ENCODE measurements at places on chromosomes 4 and X. TPM values are rescaled to one million over a fixed set of nuclear protein-coding genes. Genes with fewer than 3 reads are reported as not detected.

STPG2 gene
- total RNA-seq: not detected

- no peak for DNase-seq
These were observed 354 bp upstream of the TEC start for GRCh38 chr4:48269861-48270522.

GRCh38 chrX:97835969-97836368 lies 952.3 kb downstream of the RPA4 start:
- DNase-seq: no peak

GRCh38 chrX:150577174-150577573 lies 8.8 kb downstream of the MTM1 start:
- DNase-seq: no peak

- DNase-seq: no peak
These were observed 98.2 kb upstream of the PGRMC2 start for GRCh38 chr4:128385683-128386304.

DNA sequence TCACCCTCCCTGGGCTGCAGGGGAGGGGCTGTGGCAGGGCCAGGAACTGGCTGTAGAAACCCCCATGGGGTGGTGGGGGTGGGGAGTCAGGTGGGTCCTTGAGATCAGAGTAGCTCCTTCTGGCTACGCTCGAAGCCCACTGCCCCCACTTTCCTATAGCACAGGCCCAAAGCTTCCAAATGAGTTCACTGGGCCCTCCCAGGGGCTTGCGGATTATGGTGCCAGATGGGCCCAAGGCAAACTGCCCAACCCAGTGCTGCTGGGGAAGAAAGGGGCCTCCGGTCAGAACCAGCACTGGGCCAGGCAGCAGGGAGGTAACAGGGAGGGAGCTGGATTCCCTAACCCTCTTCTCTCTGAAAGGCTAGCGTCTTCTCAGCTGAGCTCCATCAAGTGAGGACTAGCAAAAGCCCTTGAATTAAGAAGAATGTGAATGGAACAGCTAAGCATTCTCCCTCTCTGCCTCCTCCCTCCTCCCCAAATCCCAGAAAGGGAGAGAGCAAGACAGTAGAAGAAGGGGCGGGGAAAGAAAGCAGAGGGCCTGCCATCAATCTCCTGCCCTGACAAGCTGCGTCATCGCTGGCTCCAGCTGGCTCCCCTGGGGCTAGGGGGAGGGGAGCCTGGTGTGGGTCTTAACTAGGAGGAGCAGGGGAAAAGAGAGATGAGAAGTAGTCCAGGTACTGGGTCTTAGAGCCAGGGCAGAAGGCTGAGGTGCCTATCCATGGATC lies 34.7 kb downstream of the FRMPD3 start:
- DNase-seq: no peak
